ENCODE measurements at places on chromosomes 16 and 17.

GRCh38 chr16:11251525-11252481 is 4.2 kb downstream of the SOCS1 start:
- no peak overlapping the region for H3K27ac ChIP-seq
- H3K4me3 ChIP-seq: no peak overlapping the region

DNA sequence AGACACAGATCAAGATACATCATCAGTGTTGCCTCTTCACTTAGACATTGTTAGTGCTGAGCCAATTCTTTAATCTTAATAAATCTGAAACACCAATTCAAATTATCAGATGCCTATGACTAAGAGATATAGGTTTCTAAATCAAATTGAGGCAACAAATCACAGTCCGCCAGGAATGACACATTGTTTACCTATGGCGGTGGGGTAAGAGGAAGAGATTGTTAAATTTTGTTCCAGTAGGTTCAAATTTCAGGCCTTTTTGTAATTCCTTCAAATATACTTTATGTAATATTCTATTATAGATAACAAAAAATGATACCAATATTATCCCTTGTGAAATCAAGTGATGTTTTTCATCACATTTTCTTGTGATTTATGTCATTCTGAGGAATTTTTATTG is 145.9 kb downstream of the CDH8 start:
- no peaks in the 10 kb centered on the region for H3K36me3 ChIP-seq
- no peak for DNase-seq
- H3K4me1 ChIP-seq: no peaks in the 10 kb centered on the region
- H3K27ac ChIP-seq: no peak overlapping the region

DNA sequence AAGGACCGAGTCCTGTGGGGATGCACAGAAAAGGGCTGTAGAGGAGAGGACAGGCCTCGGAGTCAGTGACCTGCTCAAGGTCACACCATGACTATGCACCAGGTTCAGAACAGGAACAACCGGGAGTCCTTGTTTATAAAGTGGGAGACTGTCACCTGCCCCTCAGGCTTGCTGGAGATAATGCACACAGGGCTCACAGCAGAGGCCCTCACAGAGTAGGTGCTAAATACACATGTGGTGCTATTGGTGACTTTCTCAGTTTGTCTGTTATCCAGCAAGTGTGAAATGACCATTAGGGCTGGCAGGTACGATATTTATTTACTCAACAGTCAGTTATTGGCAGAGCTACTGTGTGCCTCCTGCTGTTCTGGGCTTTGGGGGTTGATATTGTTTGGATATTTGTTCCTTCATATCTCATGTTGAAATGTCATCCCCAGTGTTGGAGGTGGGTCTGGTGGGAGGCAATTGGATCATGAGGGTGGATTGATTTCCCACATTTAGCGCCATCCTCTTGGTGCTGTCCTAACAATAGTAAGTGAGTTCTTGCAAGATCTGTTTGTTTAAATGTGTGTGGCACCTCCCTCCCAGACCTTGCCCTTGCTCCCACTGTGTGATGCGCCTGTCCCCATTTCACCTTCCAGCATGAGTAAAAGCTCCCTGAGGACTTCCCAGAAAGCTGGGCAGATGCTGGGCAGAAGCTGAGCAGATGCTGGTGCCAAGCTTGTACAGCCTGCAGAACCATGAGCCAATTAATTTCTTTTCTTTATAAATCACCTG is 162.1 kb upstream of the MPHOSPH6 start:
- no peak for DNase-seq
- H3K4me3 ChIP-seq: no peak overlapping the region
- no peaks in the 10 kb centered on the region for H3K27me3 ChIP-seq
- no peaks in the 10 kb centered on the region for H3K4me1 ChIP-seq
- no peaks in the 10 kb centered on the region for H3K36me3 ChIP-seq

GRCh38 chr16:70383421-70383960 is 36.8 kb downstream of the DDX19A start:
- no peaks in the 10 kb centered on the region for H3K4me1 ChIP-seq
- peaks cover 2% of the 10 kb centered on the region for H3K36me3 ChIP-seq
- no peak for DNase-seq
- no peak overlapping the region for H3K27ac ChIP-seq
- no peak overlapping the region for H3K4me3 ChIP-seq
- no peaks in the 10 kb centered on the region for H3K27me3 ChIP-seq

DNA sequence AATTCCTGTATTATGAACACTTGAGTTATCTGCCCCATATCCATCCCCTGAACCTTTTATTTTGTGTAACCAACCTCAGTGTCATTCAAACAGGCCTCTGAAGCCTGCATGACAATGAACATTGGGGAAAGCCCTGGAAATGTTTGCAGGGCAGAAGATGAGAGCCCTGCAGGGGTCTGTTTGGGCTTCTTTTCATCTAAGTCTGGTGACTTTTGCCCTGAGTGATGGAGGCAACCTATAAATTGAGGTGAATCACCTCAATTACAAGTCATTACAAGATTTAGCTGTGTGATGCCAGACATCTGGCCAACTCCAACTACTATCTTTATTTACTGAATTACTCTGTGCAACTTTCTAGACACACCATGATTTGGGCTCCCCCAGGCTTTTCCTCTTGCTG is 189.2 kb downstream of the MAF start:
- H3K27ac ChIP-seq: no peak overlapping the region
- H3K4me3 ChIP-seq: no peak overlapping the region
- peaks cover 22% of the 10 kb centered on the region for H3K4me1 ChIP-seq
- DNase-seq: no peak
- no peaks in the 10 kb centered on the region for H3K36me3 ChIP-seq

GRCh38 chr16:49828533-49829267 is 27.2 kb downstream of the ZNF423 start:
- no peak overlapping the region for H3K27ac ChIP-seq
- DNase-seq: no peak
- H3K4me1 ChIP-seq: peaks cover 24% of the 10 kb centered on the region
- no peaks in the 10 kb centered on the region for H3K27me3 ChIP-seq

DNA sequence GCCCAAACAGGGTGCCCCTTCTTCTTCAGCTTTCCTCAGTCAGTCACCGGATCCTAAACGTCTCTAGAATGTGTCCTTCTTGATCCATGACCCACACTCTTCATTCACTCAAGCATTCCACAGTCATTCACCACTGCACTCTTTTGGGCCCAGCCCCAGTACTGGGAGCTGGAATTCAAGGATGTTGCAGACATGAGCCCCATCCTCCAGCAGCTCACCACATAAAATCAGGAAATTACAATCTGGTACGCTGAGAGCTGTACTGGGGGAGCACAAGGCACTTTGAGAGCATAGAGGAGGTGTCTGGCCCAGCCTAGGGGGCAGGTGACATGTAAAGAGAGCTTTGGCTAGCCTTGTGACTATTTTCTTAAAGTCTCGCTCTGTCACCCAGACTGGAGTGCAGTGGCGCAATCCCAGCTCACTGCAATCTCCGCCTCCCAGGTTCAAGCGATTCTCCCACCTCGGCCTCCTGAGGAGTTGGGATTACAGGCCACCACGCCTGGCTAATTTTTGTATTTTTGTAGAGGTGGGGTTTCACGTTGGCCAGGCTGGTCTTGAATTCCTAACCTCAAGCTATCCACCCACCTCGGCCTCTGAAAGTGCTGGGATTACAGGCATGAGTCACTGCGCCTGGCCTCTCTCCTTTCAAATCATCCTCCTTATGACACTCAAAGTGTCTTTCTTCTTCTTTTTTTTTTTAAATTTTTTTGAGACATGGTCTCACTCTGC is 18.7 kb downstream of the CES4A start:
- H3K4me1 ChIP-seq: no peaks in the 10 kb centered on the region
- no peak for DNase-seq
- H3K36me3 ChIP-seq: no peaks in the 10 kb centered on the region
- H3K27me3 ChIP-seq: peaks cover 12% of the 10 kb centered on the region
- H3K27ac ChIP-seq: no peak overlapping the region

DNA sequence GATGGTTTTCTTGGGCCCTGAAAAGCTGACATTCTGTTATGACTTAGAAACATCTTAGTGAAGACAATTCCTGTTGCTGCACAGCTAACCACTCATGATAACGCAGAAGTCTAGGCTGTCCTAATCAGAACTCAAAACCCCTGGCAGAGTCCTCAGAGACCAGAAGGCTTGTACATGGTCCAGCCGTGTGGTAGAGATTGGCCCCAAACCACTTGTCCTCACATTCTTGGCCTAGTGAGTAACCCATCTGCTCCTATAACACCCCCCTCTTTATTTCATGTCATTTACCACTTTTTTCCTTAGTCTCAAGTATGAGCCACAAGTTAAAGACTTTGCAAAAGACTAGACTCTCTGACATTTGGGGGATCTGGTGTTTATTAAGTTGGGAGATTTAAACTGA is 116.5 kb upstream of the ADAMTS18 start:
- no peak overlapping the region for H3K27ac ChIP-seq
- H3K27me3 ChIP-seq: no peaks in the 10 kb centered on the region
- no peak overlapping the region for H3K4me3 ChIP-seq

DNA sequence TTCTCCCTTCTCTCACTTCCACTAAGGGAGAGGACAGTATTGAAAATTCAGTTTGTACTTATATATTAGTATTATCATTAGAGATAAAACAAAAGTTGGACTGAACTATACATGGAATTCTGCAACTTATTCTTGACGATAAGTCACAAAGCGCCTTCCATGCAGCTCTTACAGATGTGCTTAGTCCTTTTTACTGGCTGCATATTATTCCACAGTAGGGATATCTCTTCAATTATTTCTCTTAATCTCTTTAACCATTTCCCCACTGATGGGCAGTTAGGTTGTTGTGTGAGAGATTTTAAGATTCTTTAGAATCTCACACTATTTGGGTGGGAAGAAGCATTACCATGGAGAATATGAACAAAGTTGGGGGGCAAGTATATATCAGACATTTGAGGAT is 32.0 kb downstream of the PMFBP1 start:
- no peak overlapping the region for H3K27ac ChIP-seq
- H3K27me3 ChIP-seq: no peaks in the 10 kb centered on the region
- no peak for DNase-seq
- H3K36me3 ChIP-seq: no peaks in the 10 kb centered on the region
- H3K4me3 ChIP-seq: no peak overlapping the region
- H3K4me1 ChIP-seq: 0 out of 2 replicates have a peak, but pooled peaks cover 2% of the 10 kb centered on the region

DNA sequence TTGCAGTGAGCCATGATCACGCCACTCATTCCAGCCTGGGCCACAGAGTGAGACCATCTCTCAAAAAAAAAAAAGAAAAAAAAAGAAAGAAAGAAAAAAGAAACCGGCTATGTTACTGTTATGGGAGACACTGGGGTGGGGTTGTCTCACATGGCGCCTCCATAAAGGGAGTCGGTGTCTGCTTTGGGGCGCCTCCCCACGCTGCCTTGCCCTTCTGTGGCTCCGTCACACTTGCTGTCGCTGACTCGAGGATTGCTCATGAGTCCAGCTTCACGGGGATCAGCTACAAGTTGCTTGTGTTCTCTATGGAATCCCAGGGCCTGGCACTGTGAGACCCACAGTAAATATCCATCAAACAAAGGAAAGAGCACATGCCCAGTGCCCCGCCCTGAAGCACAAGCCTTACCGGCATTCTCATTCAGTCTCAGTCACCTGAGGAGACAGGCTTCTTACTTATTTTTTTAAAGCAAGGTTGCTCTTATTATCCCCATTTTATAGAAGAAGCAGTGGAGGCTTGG is 40.6 kb upstream of the ZNF423 start:
- no peak overlapping the region for H3K27ac ChIP-seq
- H3K36me3 ChIP-seq: no peaks in the 10 kb centered on the region
- H3K4me1 ChIP-seq: no peaks in the 10 kb centered on the region
- H3K4me3 ChIP-seq: no peak overlapping the region

DNA sequence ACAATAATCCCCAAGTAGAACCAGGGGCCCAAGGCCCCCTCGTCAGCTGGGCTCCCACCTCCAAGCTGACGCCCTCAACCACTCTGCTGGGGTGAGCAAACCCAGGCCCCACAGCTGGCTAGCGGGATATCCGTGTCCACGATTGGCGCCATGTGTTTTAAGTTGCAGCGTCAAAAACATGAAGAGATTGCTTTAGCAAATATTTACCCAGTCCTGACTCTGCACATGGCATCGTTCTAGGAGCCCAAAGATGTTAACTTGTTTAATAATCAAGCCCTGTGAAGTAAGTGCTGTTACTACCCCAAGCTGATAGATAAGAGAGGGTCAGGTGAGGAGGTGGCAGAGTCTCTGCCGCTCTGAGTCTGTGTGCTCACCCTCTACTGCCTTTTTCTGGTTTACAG is 344 bp upstream of the SEPTIN12 start:
- no peak overlapping the region for H3K27ac ChIP-seq
- H3K4me3 ChIP-seq: no peak overlapping the region
- H3K4me1 ChIP-seq: peaks cover 13% of the 10 kb centered on the region
- H3K27me3 ChIP-seq: no peaks in the 10 kb centered on the region
- no peak for DNase-seq
- H3K36me3 ChIP-seq: no peaks in the 10 kb centered on the region

DNA sequence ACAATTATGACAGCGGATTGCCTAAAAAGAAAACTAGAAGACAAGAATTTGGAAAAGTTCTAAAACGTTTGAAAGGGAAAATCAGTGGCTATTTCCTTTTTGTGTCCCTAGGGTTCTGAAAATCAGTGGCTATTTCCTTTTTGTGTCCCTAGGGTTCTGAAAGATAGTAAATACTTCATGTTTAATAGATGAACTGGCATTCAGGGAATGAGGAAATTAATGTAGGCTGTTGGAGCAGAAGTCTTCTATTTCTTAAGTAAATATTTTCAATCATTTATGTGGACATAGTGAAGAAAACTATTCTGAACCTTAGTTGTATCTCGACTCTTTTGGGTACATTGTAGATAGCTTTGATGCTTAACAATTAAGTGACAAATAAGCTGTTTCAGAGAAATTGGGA is 78.9 kb downstream of the SHISA6 start:
- no peaks in the 10 kb centered on the region for H3K36me3 ChIP-seq
- no peak for DNase-seq
- H3K4me1 ChIP-seq: no peaks in the 10 kb centered on the region
- no peaks in the 10 kb centered on the region for H3K27me3 ChIP-seq
- no peak overlapping the region for H3K27ac ChIP-seq

DNA sequence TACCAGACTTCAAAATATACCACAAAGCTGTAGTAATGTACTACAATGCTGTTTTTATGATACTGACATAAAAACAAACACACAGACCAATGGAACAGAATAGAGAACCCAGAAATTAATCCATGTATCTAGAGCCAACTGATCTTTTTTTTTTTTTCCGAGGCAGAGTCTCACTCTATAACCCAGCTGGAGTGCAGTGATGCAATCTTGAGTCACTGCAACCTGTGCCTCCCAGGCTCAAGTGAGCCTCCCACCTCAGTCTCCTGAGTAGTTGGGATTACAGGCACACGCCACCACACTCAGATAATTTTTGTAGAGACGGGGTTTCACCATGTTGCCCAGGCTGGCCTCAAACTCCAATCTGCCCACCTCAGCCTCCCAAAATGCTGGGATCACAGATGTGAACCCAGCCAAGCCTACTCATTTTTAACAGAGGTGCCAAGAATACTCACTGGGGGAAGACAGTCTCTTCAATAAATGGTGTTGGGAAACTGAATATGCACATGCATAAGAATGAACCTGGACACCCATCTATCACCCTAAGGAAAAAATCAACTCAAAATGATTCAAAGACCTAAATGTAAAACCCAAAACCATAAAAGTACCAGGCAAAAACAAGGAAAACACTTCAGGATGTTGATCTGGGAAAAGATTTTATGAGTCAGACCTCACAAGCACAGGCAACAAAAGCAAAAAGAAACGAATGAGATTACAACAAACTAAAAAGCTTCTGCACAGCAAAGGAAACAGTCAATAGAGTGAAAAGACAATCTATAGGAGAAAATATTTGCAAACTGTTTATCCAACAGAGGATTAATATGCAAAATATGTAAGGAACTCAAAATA is 63.1 kb downstream of the STX8 start:
- H3K4me1 ChIP-seq: 0 out of 2 replicates have a peak, but pooled peaks cover 3% of the 10 kb centered on the region
- no peaks in the 10 kb centered on the region for H3K36me3 ChIP-seq

Measured in H1 (cell line).